ENCODE measurements at places on chromosomes 6 and 20. TPM values are rescaled to one million over a fixed set of nuclear protein-coding genes. Genes with fewer than 3 reads are reported as not detected.

GRCh38 chr6:110813338-110814101 is 1.7 kb downstream of the CDK19 start:
- no peaks in the 10 kb centered on the region for H3K27me3 ChIP-seq
- no peak for DNase-seq

DNA sequence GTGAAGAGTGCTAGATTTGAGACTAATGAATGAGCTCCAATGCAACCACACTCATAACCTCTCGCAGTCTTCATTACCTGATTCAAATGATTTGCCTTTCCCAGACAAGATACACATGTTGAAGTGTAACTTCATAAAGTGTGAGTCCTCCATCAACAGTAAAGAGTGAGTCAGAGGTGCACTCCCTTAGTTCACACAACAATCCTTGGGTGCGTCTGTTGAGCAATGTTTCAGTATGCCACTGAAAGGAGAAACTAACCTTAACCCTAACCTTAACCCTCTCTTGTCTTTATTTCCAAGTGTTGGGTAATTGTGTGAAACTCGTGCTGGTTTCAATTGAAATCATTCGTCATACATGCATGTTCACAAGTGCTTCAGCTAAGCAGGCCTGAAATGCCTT is 21.0 kb upstream of the RIN2 start:
- H3K4me3 ChIP-seq, result no peak overlapping the region
- H3K27me3 ChIP-seq, result no peaks in the 10 kb centered on the region
- no peaks in the 10 kb centered on the region for H3K36me3 ChIP-seq
- peaks cover 3% of the 10 kb centered on the region for H3K4me1 ChIP-seq
- no peak overlapping the region for H3K27ac ChIP-seq

DNA sequence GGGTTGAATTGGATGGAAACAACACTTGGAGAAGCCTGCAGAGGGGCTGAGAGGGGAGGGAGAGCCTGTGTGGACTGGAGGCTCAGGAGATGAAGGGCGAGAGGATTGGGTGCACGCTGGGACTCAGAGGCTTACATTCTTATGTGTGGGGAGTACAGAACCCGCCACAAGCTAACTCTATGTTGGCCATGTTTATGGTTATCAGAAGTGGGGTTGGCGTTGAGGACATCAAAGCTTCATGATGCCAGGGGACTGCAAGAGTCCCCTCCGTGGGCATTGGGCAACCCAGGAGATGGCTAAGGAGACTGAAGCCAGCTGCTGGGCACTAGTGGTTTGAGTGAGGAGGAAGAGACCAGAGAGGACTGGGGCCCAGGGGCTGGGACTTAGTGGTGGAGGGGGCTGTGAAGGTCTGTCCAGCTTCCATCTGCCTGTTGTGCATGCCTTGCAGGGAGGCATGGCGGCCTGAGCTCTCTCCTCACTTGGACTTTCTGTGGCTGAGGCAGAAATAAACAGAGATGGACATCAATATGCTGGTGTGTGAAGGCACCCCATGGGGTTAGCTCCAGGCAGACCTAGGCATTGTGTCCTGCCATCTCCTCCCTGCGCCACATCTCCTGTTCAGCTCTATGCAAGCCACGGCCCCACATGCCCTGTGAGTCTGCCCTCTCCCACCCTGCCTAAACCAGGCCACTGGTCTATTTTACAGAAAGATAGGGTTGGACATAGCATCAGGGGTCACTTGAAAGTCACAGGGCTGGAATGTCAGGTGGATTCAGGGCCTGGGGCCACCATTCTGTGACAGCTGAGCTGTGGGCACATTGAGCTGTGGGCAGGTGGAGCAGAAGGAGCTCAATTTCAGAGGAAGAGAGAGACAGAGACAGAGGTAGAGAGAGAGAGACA is 61.6 kb downstream of the PHACTR3 start:
- H3K4me1 ChIP-seq, result no peaks in the 10 kb centered on the region
- no peaks in the 10 kb centered on the region for H3K27me3 ChIP-seq

DNA sequence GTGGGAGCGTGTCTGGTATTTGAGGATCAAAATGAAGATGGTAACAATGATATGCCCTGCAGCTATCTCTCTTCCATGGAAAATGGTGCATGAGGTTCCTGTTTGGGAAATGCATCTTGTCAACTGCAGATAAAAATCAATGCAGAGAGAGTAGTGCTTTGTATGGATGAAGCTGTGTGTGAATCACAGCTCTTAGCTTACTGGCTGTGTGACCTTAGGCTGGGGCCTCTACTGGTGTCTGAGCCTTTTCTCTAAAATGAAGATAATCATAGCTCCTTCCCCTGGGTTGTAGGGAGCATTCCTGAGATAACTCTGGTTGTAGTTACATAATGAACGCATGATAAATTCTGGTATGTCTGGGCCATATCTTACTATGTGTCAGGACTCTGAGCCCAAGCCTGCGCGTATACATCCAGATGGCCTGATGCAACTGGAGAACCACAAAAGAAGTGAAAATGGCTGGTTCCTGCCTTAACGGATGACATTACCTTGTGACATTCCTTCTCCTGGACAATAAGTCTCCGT is 19.6 kb downstream of the ANGPT4 start:
- no peak overlapping the region for H3K4me3 ChIP-seq
- no peaks in the 10 kb centered on the region for H3K36me3 ChIP-seq
- DNase-seq, result no peak
- H3K4me1 ChIP-seq, result no peaks in the 10 kb centered on the region
- H3K27ac ChIP-seq, result no peak overlapping the region

DNA sequence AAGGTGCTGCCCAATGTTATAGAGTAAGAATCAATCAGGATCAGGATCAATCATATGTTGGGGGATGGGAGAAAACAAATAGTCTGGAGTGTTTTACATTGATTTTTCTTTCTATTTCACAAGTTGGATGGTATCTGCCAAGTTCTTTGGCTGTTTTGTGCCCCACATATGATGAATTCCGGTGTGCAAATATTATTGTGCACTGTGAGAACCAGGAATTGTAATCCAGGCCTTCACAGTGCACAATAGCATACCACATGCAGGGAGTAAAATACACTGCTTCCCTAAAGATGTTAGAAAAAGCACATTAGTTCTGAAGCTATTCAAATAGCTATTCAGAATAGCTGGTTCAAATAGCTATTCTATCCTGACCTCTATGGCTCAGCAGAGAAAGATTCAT is 133.7 kb downstream of the LCA5 start:
- DNase-seq, result no peak
- no peaks in the 10 kb centered on the region for H3K27me3 ChIP-seq
- H3K36me3 ChIP-seq, result no peaks in the 10 kb centered on the region
- no peaks in the 10 kb centered on the region for H3K4me1 ChIP-seq

DNA sequence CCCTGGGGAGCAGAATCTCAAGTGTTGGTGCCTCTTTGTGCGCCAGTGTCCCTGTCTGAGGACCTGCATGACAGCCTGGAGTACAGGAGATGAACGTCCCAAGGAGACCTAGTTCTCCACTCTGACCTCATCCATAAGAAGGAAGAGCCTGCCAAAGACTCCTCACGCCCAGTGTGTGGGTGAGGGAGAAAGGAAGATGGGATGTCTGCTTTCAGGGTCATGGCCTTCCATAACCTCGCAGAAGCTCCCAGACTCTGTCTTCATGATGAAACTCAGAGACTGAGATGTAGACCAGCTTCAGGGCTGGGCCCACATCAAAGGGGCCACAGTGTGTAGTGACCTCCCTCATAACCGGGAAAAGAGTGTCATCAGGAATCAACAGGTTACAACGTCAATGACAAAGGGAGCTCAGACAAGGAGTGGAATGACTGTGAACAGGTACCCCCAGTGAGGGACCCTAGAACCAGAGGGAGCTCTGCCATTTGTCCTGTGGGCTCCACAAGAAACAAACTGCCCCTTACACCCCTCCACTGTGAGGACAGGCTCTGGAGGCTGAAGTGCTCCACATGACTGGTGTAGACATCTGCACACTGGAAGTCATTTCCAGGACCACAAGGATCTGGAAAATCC is 8.1 kb downstream of the HLA-DQB1 start:
- H3K27ac ChIP-seq, result no peak overlapping the region
- no peaks in the 10 kb centered on the region for H3K27me3 ChIP-seq
- H3K4me1 ChIP-seq, result no peaks in the 10 kb centered on the region
- H3K36me3 ChIP-seq, result no peaks in the 10 kb centered on the region
- no peak overlapping the region for H3K4me3 ChIP-seq

DNA sequence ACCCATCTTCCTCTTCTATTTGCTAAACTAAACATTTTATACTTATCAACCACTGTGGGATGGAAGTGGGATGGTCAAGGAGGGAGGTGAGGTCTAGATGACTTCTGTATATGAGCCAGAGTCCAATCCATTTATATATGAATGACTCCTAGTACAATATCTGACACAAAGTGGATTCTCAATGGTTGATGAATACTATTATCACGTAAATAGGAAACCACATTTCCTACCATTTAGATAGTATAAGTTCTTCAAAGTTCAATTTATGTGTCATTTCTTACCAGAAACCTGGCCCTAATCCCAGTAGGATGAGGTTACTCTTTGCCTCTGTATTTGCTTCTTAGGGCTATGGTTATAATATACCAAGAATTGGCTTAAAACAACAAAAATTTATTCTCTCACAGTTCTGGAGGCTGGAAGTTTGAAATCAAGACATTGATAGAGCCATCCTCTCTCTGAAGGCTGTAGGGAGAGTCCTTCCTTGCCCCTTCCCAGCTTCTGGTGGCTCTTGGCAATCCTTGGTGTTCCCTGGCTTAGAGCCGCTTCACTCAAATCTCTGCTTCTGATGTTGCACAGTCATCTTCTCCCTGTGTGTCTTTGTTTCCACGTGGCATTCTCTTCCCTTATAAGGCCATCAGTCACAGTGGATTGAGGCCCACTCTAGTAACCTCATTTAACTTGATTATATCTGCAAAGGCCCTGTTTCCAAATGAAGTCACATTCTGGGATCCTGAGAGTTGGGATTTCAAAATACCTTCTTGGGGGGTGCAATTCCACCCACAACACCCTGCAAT is 41.0 kb upstream of the RAB23 start:
- no peaks in the 10 kb centered on the region for H3K27me3 ChIP-seq
- no peak for DNase-seq
- H3K4me1 ChIP-seq, result no peaks in the 10 kb centered on the region
- H3K36me3 ChIP-seq, result no peaks in the 10 kb centered on the region
- no peak overlapping the region for H3K27ac ChIP-seq

DNA sequence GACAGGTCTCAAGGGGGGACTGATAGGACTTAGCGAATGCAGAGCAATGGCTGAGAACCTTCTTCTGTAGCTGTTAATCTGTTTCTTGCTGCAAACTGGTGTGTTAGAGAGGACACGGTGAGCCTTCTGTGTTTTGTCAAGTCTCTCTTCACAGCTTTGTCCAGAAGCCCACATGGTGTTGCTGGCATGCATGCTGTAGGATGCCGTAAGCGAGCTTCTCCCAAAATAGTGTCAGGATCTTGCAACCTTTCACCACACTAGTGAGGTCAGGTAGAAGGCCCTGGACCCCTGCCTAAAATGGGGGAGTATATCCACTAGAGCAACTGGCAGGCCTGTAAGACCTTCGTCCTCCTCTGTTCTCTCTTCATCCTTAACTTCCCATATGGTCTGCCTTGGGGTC is 51.9 kb upstream of the GLP1R start:
- DNase-seq, result no peak
- no peaks in the 10 kb centered on the region for H3K36me3 ChIP-seq
- H3K27me3 ChIP-seq, result no peaks in the 10 kb centered on the region
- no peak overlapping the region for H3K27ac ChIP-seq
- no peak overlapping the region for H3K4me3 ChIP-seq

DNA sequence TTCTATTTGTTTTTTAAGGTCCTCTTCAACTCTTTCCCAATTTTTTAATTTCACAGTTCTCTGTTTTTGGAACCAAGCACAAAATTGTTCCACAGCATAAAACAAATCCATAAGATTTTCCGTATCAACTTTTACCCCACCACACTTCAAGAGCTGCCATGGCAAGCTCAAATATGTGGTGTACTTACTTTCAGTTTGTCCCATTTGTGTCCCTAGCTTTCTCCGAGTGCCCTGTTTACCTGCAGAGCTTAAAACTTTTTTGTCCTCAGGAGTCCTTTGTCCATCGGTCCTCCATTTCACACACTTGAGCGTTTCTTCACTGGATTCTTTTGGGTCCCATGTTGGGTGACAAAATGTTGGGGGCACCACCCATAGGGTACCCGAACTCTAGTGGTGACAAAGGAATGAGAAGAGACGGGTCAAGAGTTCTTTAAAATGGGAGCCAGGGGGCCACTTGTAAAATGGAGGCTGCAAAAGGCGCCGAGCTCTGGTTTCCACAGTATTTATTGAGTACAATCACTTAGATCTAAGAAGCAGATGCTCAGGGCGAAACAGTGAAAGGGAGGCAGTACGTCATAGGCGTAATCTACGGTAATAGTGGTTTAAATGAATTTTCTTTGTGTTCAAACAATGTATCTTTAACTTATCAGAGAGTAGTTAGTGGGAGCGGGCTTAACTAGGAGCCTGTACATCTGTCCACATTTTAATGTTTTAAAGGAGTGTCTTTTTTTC is 39.8 kb upstream of the SERINC1 start:
- H3K4me1 ChIP-seq, result no peaks in the 10 kb centered on the region
- no peaks in the 10 kb centered on the region for H3K27me3 ChIP-seq

HRH3 gene
- not detected for total RNA-seq

TNFAIP3 gene
- total RNA-seq, result 59.2 TPM

HDGFL1 gene
- not detected for total RNA-seq

BMP6 gene
- 0.35 TPM for total RNA-seq

TMEM170B gene
- 2.3 TPM for total RNA-seq

ISM1 gene
- 1.2 TPM for total RNA-seq

TSHZ2 gene
- total RNA-seq, result 5.8 TPM
